ENCODE measurements at places on chromosomes 6 and 20.
A peak's percentile ranks its signal among the peaks of the same experiment; 100 is the strongest.

GRCh38 chr20:51156041-51156982 lies 133.4 kb upstream of the KCNG1 start:
- no peak for DNase-seq

DNA sequence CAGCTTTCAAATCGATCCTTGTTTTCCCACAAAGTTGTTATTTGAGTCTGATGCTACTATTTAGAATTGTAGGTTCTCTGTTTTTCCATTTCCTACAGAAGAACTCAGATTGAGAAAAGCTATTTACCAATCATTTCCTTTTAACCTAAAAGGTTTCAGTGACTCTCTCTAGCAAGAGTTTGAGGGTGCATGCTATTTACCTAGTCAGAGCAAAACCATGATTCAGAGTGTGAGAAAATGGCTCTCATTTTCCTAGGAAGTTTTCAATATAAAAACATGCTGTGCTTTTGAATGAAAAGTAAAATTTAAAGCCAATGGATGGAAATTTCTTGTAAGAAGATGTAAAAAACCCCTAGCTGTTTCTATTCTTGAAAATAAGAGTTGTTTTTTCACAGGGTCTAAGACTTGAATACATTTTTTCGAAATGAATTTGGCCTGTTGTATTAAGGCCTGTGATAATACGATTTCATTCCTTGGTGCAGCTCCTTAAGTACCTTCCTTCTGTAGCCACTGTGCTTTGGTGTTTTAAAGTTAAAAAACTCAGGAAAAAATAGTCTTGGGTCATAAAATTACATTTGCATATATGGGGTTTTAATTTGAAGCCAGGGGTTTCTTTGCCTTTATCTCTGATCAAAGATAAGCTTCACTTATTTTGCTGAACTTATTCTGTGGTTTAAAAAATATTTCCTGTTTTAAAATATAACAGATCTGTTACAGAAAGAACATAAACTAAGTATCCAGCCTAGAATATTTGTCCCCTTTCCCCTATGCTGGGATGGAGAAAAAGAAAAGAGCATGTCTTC lies 18.0 kb upstream of the RSPH3 start:
- peak; percentile 21 for DNase-seq

DNA sequence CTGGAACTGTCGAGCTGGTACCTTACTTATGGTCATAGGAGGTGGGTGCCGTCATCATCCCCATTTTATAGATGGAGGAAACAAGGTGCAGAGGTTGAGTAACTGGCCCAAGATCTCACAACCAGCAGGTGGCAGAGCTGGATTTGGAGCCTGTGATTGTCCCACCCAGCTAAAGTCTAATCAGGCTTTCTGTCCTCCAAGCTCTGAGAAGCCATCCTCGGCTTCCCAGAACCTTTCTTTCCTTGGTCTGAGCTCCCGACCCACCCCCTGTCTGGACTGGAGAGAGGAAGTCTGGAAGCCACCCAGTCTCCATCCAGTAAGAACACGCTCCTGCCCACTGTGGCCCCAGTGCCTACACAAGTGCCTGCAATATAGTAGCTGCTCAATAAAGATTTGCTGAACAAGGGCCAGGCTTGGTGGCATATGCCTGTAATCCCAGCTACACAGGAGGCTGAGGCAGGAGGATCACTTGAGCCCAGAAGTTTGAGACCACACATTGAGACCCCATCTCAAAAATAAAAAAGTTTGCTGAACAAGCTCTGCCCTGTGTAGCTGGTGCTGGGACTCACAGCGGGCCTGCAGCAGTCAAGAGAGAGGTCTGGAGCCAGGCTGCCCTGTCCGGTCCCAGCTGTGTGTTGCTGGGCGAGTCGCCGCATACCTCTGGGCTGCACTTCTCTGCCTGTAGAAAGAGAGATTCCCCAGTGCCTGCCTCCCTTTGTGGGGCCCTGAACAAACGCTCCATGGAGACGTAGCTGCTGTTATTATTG lies 32.5 kb upstream of the DLGAP4 start:
- no peak for DNase-seq

- DNase-seq = peak; percentile 41
These were observed 706 bp downstream of the ZNF184 start for GRCh38 chr6:27472182-27472616.

DNA sequence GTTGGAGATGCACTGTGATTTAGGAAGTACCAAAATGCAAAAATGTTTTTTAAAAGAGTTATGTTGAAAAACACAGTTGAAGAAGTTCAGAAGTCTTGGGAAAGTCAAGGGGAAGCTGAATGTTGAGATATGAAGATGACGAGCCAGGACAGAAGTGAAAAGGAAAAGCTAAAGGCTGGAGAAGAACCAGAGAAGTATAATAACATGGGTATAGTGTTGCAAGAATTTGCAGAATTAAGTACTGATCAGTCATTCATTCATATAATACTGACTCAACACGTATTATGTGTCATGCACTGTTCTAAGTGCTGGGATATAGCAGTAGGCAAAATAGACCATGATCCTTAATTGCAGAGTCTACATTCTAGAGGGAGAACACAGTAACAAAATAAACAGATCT lies 432.8 kb downstream of the CDC5L start:
- DNase-seq = no peak

DNA sequence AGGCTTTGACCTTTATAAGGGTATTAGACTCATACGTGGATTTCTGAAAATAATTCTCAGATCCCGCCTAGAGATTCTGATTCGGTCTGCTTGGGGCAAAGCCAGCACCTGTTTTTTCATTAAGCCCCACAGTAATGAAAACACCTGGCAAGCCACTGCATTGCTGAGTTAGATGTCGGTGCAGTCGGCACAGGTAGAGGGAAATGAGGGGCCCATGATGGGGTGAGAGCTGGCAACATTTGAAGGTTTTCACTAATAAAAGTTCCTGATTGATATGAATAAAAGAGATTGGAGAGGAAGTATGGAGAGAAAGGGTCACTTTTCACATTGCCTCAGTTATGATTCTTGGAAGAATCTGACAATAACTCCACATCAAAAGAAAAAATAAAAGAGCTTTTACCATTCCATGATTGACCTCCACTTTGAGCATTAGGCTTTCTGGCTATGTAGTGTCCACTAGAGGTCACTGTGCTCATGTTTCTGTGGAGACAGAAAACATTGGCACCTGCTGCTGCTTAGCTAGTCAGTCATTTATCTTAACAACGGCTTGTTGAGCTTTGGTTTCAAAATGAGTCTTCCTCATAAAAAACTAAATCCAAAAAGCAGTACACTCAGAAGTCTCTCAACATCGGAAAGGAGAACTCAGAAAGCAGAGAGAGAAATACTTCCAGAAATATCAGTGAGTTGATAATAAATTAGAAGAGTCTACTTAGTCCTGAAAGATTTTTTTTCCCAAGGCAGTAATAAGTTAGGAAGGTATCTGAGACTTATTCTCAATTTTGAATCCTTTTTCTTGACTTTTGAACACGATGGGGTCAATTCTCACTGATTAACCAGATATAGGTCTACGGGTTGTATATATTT lies 53.3 kb upstream of the KLHL31 start:
- peak; percentile 21 for DNase-seq

GRCh38 chr6:14100966-14101365 lies 16.6 kb upstream of the CD83 start:
- no peak for DNase-seq

DNA sequence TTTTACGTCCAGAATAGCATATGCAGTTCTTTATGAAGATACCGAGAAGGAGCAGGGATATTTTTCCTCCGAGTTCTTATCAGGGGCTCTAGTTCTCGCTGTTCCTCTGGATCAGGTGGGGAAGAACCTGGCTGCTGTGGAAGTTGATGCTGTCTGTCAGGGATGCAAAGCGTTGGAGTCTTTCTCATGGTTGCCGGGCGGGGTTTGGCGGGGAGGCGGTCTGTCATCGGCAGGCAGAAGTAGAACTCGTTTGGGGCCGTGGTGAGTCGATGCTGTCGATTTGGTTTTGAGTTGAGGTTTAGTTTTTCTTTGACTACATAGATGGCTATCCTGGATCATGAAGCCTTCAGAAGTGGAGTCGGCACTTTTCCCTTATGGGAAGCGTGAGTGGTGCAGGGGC lies 691.2 kb downstream of the QKI start:
- DNase-seq = no peak

- DNase-seq = no peak
These were observed 421.4 kb upstream of the ID4 start for GRCh38 chr6:19415605-19416326.
